ENCODE measurements at places on chromosomes 6 and 20.

- no peak for DNase-seq
Observed at GRCh38 chr6:55003719-55004430, 157.3 kb downstream of the FAM83B start.

GRCh38 chr20:37968841-37969401, 64.3 kb downstream of the TTI1 start:
- DNase-seq: no peak

- no peak for DNase-seq
Observed at GRCh38 chr20:55273149-55273548, 732.2 kb downstream of the CBLN4 start.

DNA sequence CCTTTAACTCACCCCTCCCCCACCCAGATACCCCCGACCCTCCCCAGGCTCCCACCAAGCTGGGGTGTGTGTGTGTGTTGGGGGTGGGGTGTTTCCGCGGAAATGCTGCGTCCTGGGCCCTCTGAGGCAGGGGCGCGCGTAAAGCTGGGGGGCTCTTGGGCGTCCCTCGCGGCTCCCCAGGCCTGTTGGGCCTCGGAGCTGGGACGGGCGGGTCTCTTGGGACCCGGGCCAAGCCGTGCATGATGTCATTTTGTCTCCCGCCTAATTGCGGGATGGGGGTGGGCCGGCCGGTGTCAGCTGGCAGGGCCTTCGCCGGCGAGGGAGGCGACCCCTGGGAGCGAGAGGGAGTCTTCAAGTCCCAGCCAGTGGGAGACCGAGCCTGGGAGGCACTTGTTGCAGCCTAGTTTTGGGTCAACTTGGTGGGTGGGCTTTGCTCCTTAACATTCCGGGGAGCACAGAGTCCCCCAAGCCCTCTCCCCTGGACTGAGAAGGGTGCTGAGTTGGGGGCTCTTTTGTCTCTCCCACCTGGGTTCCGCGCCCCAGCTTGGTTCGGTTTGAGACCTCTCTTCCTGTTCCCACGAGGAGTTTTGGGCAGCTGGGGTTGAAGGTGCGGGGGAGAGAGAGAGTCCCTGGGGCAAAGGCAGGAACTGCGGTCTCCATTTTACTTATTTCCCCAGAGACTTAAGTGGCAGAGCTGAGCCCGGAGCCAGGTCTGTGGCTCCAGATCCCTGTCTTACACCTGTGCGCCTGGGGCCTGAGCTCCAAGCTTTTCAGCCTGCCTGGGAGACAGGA, 623 bp downstream of the MYBL2 start:
- DNase-seq: peak; percentile 47

GRCh38 chr20:24672181-24672880, 202.9 kb downstream of the SYNDIG1 start:
- DNase-seq: no peak

- DNase-seq: no peak
Observed at GRCh38 chr6:83125425-83125824, 58.0 kb downstream of the DOP1A start.

GRCh38 chr6:45416700-45417099, 39.0 kb upstream of the SUPT3H start:
- no peak for DNase-seq

DNA sequence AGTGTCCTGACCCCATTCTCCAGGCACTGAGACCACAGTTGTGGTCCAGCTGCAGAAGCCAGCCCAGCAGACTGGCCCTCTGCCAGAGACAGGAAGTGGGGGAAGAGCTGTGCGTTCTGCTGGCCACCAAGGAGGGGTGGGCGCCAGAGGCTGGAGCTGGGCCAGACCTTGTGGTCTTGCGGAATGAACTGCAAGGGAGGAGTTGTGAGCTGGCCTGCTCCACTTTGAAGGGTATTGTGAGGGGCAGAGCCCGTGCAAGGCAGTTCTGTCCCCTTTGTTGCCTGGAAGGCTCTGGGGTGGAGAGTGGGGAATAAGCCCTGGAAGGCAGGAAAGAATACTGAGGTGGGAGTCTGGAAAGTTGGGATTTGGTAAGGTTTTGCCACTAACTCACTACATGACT, 3.6 kb upstream of the MDFI start:
- DNase-seq: no peak

- DNase-seq: no peak
Observed at GRCh38 chr6:137200288-137200687, 18.9 kb downstream of the IFNGR1 start.

- DNase-seq: no peak
Observed at GRCh38 chr20:44081888-44082287, 105.1 kb downstream of the JPH2 start.

- peak; percentile 65 for DNase-seq
Observed at GRCh38 chr6:4941782-4942672, 61.8 kb downstream of the RPP40 start.

DNA sequence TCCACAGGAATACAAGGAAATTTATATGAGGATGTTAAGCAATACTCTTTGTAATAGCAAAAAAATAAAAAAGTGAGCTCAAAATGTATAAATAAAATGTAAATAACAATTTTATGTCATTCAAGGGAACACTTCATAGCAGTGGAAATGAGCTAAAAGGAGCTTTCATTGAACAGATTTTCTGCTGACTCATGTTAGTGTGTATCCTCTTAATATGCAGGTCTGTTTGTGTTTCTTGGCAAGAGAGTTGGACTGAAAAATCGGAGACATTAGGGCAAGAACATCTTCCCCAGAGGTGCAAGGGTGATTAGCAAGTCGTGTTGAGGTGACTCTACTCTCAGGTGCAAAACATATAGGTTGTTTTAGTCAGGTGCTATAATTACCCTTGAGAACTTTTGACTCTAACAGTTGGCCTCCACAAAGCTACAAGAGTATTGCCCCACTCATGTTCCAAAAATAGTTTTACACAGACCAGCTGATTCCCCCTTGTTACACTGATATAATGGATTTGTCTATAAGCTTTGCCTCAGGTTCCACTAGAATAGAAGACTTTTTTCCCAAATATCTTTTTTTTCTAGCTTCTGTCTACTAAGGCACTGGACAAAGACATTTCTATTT, 702.9 kb downstream of the TENT5A start:
- DNase-seq: no peak

DNA sequence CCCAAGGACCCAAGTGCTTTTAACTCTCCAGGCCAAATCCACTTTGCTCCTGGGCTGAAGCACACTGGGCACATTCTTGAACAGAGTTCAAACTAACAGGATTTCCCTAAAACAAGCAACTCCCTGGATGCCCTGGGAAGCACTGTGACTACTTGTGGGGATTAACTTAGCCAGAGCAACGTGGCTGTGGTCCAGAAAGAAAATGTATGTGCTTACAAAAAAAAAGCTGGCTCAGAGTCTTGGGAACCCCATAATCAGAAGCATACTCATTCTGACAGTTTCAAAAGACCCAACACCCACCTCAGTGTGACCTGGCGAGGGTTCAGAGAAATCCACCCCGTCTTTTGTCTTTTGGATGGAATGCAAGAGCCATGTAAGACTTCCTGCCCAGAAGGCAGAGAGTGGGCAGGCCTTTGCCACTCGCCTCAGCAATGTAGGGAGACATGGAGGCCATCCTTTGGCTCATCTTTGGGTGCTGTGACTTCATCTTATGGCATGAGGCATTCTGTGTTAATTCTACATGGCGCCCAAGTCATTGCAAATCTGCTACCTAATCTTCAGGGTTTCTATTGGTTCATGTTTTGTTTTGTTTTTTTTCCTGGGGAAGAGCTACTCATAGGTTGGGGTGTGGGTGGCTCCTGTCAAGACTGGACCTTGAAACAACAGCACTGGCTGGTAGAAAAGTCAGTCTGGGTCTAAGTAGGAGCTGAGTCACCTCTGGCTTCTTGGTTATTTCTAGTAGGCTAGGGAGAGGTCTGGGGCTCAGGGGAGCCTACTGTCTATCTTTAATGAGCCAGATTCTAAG, 248.6 kb upstream of the SUPT3H start:
- DNase-seq: peak; percentile 60

DNA sequence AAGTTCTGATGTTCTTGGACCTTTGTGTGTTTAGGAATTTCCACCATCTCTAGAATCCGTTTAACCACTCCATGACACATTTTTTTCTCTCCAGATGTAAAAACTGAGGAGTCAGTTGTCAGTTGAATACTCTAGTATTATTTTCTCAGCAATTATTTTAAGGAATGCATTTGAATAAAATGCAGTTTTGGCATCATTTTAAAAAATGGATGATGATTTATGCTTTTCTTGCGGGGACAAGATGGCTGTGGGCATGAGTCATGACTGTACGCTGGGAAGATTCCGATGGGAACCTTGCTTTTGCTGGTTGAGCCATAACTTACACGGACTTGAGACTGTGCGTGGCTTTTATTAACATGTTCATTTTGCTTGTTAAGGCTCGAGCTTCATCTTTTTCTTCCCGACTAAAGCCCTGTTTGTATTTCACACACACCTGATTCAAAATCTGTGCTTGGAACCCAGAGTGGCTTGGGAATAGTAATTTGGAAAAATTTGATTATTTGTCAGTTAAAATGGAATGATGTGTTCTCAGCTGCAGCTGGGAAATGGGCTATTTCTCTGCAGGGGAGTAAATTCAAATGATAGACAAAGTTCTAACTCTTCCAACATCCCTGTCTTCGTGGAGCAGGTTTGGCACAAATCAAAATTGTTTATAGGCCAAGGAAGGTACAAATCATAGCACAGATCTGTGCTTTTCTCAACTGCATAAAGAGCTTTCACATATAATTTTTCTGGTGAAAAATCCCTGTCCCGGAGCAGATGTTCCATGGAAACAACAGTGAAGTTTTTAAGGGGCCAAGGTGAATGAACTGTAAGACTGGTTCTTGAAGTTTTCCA, 470.5 kb upstream of the JAG1 start:
- DNase-seq: no peak

GRCh38 chr6:102501615-102502014, 1108.1 kb downstream of the GRIK2 start:
- no peak for DNase-seq

GRCh38 chr6:125546841-125547251, 202.6 kb upstream of the HEY2 start:
- DNase-seq: no peak

GRCh38 chr6:167272696-167273379, 18.3 kb upstream of the UNC93A start:
- no peak for DNase-seq

- DNase-seq: no peak
Observed at GRCh38 chr20:48945840-48946514, 24.5 kb downstream of the ARFGEF2 start.

GRCh38 chr6:157718503-157719187, 104.4 kb upstream of the SNX9 start:
- DNase-seq: no peak

- no peak for DNase-seq
Observed at GRCh38 chr6:107801173-107801886, 22.8 kb downstream of the SCML4 start.

- no peak for DNase-seq
Observed at GRCh38 chr6:156846845-156847599, 69.8 kb downstream of the ARID1B start.

- DNase-seq: no peak
Observed at GRCh38 chr20:53922901-53923314, 147.5 kb downstream of the BCAS1 start.

DNA sequence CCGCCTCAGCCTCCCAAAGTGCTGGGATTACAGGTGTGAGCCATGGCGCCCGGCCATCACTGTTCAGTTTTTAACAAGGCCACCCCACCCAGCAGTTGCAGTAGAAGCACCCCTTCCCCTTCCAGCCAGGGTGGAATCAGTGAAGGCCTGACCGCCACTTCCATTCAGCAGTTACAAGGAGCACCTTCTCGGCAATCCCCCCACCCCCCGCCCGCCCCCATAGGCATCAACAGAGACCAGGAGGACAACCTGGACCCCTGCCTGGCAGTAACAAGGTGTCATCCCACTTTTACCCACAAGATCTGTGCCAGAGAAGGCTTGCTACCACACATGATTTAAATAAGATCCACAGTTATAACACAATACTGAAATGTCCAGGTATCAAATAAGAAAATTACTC, 23.1 kb downstream of the NCR2 start:
- DNase-seq: no peak

DNA sequence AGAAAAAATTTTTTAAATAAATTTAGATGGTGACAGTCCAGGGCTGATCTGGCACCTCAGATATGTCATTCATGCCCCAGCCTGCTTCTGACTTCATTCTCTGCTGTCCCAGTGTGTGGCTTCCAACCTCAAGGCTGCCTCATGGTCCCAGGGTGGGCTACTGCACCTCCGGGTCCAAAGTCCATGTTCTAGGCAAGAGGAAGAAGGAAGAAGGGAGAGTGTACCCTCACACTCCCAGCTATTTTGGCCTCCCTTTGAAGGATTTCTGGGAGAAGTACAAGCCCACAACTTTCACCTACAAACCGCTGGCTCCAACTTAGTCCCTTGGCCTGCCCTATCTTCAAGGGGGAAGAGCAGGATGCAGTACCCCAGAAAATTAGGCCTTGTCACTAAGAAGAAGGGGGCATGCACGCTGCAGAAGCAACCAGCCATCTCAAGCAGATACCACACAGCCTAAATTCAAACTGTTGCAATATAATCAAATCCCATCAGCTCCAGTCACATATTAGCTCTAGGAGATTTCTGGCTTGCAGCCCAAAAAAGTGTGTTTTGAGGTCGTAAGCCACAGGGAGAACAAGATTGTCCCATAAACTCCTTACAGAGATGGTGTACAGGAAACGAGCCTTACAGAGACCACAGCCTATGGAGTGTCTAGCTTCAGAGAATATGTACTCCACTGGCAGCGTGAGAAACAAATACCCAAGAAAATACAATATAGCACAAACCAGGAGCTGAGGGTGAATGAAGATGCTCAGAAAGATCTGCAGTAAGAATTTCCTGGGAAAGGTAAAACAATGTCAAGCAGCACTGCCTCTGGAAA, 906 bp upstream of the BTN3A2 start:
- no peak for DNase-seq

GRCh38 chr6:48817333-48818051, 645.6 kb downstream of the MMUT start:
- no peak for DNase-seq

DNA sequence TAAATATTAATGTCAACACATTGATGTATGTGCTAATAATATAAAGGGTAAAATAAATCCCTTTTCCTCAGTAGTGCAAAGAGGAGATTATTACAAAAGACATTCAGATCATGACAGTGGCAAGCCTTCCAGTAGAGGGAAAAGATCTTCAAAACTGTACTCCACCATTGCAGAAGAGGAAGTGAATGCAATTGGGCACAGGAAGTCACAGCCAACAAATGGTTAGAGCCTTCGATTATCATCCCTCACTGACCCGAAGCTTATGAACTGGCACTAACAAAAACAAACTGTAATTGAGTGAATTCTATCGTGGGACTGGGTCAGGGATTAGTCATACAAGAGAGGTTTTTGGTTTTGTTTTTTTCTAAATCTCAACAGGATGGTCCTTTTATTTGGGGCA, 39.3 kb upstream of the SCGN start:
- no peak for DNase-seq

DNA sequence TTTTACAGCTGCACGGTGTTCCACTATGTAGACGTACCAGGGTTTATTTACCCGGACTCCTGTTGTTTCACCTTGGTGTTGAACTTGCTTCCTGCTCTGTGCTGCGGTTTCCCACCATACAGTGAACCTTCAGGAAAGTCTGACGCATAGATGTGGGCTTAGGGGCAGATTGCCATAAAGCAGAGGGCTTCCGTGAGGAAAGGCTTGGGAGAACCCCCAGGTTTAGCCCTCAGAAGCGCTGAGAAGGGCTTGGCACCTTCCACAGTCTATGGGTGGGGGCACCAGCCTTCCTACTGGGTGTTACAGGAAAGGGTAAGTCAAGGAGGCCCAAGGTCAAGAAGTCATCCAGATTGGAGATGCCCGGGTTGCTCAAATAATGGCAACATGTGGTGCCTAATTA, 19.2 kb upstream of the MRPS18A start:
- DNase-seq: no peak
